NCI-H1694 treated with DMSO at 0.1 percent for 48 hours (cell line): ENCODE measurements at places on chromosomes 6 and 20.

GRCh38 chr6:17574866-17575560 lies 25.1 kb upstream of the FAM8A1 start:
- DNase-seq: no peak

- DNase-seq: no peak
These were observed 10.4 kb downstream of the ASIP start for GRCh38 chr20:34251619-34252018.

- DNase-seq: no peak
These were observed 51.2 kb upstream of the AKIRIN2 start for GRCh38 chr6:87753131-87753685.

GRCh38 chr6:158499601-158500000 lies 60.3 kb upstream of the TMEM181 start:
- DNase-seq: no peak
